ENCODE measurements at places on chromosomes 7 and 10.

- DNase-seq, result no peak
Observed at GRCh38 chr10:23493711-23494110, 54.8 kb downstream of the OTUD1 start.

DNA sequence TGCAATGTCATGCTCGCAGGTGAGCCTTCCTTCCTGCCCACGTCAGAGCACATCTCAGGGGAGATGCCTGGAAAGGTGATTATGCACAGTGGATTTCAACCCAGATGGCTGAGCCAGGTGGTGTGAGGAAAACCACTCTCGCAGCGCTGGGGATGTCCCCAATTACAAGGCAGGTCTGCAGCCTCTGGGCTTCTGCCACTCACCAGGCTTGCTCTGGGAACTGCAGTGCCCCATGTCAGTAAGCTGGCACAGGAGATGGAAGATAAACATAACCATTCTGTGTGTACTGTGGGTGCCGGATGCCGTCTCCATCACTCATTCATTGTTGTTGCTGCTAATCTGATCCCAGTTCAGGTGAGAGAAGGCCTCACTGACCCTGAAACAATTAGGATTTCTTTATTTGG lies 222.9 kb upstream of the PITRM1 start:
- DNase-seq, result no peak

DNA sequence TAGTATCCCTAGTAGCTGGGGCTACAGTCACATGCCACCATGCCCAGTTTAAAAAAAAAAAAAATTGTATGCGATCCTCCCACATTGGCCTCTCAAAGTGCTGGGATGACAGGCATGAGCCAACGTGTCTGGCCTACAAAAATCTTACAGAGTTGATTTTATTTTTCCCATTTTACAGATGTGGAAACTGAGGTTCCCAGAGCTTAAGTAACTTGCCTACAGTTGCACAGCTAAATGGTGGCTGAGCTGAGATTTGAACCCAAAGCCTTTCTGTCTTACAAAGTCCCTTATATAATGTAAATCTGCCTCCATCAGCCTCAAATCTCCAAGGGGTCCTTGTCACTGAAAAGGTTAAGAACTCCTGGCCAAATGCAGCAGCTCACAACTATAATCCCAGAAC lies 24.6 kb upstream of the LIMK1 start:
- no peak for DNase-seq

DNA sequence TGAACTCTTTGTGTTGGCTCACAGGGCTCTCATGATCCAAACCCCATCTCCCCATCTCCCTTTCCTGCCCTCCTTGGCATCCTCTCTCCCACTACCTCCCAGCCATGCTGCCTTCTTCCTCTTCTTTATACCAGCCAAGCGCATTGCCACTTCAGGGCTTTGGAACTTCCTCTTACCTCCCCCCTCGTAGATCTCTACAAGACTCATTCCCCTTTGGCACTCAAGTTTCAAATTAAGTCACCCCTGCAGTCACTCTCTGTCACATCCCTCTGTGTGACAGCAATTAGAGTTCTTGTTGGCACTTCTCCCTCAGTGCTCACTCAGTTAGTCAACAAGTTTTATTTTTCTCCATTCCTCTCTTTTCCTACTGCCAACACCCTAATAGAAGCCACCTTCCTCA lies 20.8 kb upstream of the NRP1 start:
- DNase-seq, result no peak

- DNase-seq, result no peak
Observed at GRCh38 chr10:28853195-28853594, 175.9 kb downstream of the BAMBI start.

DNA sequence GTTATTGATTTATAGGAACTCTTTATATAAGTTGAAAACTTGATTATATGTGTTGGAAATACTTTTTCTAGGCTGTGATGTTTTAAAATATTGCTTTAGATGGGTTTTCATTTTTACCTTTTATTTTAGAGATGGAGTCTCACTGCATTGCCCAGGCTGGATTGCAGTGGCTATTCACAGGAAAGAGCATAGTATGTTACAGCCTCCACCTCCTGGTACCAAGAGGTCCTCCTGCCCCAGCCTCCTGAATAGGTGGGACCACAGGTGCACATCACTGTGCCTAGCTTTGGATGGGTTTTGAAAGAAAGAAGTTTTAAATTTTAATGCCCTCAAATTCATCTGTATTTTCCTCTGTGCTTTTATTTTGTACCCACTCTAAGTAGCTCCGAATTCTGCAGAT lies 105.4 kb downstream of the TCF7L2 start:
- DNase-seq, result no peak

DNA sequence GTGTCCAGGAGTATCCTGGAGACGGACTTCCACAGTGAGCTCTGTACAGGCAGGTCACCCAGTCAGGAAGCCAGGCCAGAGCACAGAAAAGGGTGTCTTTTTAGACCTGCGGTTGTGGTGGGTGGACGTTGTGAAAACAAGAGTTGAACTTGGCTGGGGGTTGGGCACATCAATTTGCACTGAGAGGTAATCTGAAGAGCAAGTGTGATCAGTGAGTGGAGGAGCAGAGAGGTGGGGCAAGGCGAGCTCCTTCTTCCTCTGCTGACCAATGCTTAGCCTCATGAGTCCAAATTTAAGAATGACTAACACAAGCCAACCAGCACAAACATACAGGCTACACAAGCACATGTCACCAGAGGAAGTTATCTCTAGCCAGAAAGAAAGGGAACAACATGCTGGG lies 310.8 kb downstream of the TCERG1L start:
- no peak for DNase-seq

DNA sequence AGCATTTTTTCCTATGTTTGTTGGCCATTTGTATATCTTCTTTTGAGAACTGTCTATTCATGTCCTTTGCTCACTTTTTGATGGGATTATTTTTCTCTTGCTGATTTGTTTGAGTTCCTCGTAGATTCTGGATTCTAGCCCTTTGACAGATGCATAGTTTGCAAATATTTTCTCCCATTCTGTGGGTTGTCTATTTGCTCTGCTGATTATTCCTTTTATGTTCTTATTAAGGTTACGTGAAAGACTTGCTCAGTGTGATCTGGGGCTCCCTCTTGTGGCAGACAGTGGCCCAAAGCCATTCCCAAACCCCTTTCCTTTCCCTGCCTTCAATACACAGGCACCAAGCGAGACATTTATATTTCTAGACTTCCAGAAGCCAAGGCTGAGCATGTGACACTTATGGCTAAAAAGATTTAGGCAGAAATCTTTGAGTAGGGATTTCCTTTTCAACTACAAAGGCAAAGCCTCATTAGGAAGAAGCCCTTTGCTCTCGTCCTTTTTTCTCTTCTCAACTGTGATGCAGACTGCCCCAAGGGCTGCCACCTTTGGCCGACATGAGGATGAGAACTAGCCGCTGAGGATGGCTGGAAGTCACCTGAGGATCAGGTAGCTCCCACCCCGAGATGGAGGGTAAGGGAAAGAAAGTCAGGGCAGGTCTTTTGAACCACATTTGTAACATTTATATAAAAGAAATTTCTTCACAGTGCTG lies 23.6 kb downstream of the ST8SIA6 start:
- peak; percentile 80 for DNase-seq

DNA sequence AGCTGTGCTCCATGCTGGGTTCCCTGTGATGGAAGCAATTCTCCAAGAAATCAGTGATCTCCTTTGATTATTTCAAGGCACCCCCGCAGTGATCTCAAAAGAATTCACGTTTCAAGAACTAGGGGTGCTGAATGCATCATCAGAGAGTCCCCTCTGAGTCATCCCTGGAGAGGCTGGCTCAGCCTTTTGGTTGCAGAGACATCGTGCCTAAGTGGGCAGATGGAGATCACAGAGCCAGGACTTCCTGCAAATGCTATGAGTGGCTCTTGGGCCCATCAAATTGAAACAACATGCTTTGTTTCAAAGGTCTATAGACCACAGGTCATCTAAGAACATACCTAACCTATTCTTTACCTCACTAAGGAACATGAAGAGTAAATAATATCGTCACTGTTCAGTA lies 41.5 kb upstream of the PLEKHA1 start:
- no peak for DNase-seq

GRCh38 chr10:91700273-91700672 lies 67.4 kb upstream of the PPP1R3C start:
- DNase-seq, result no peak

GRCh38 chr10:5046410-5046809 lies 42.8 kb upstream of the AKR1C2 start:
- DNase-seq, result no peak

DNA sequence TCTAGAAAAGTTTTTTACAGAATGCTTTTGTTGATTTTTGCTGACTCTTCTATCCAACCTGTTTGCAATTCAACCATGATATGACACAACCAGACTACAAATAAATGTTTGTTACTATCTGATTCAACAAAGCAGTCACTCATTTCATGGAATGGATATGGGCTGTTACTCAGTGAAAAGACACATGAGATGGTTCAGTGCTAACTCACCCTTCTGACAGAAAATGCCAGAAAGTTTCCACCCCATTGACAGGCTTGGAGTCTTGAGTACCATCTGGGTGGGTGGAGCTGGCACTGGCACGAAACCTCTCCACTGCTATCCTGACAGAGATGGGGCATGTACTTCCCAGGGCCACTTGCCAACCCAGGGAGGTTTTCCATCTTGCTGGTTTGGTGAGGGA lies 39.5 kb downstream of the RBM28 start:
- DNase-seq, result no peak

- DNase-seq, result no peak
Observed at GRCh38 chr10:58637352-58637751, 124.7 kb downstream of the BICC1 start.

GRCh38 chr10:71083716-71083975 lies 128.7 kb upstream of the UNC5B start:
- DNase-seq, result no peak

- DNase-seq, result no peak
Observed at GRCh38 chr10:132259702-132260482, 47.9 kb downstream of the STK32C start.

DNA sequence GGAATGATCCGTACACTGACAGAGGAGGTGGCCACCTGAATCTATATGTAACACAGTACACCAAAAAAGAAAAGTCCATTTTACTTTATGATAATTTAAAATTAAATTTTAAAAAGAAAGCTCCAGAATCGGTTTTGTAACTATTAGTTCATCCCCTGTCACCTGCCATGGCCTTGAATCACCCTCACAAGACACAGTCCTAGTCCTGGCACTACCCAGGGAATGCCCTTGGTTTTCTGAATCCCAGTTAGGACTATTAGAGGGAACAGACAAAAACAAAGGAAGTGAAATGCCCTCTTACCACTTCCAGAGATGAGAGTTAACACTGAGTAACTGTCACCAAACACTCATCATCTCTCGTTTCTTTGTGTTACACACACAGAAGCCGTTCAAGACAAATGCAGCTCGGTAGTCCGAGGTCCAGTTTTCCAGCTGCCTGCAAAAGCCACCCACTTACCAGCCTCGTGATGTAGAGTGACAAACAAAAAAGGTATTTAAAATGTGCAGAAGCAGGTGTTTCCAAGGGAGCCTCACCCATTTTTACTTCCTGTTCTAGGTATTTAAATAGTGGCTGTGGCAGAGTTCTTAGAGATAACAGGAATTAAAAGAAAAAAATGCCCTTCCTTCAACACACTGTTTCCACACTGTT lies 6.1 kb downstream of the PTPRN2 start:
- DNase-seq, result no peak

- DNase-seq, result no peak
Observed at GRCh38 chr7:88888684-88889083, 93.1 kb upstream of the TEX47 start.

GRCh38 chr7:87231258-87231657 lies 11.7 kb upstream of the TMEM243 start:
- no peak for DNase-seq

GRCh38 chr10:8396675-8397074 lies 342.2 kb downstream of the GATA3 start:
- no peak for DNase-seq

DNA sequence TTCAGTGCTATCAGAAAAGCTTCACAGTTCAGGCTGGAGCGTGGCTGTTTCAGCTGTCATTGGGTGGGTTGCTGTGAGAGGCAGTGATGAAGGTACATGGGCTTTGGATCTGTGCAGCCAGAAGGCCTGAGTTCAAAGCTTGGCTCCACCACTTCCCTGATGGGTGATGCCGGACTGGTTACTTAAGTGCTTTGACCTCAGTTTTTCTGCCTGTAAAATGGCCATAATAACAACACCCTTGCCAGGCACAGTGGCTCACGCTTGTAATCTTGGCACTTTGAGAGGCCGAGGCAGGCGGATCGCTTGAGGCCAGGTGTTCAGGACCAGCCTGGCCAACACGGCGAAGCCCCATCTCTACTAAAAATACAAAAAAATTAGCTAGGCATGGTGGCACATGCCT lies 10.4 kb upstream of the IFT22 start:
- no peak for DNase-seq

DNA sequence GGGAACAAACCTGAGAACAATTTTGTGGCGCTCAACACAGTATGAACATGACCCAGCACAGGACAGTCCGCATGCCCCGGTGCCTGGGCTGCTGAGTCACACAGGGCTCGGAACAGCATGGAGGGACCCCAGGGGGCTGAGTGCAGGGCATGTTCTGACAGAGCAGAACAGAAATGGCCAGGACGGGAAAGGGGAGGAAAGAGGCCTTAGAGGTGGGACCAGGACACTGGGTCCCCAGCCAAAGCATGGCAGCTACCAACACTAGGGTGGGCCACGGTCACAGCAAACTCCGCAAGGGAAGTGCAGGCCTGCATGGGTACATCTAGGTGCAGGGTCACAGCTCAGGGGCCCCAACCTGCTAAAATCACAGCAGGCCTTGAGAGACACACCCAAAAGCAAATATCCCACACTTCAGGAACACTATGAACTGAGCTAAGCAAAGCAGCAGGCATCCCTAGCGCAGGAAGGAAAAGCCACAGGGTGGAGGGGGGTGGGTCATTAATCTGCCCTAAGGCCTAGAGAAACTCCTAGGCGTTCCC lies 5.6 kb downstream of the IMPDH1 start:
- DNase-seq, result no peak

- no peak for DNase-seq
Observed at GRCh38 chr7:2602406-2603043, 29.3 kb upstream of the TTYH3 start.

DNA sequence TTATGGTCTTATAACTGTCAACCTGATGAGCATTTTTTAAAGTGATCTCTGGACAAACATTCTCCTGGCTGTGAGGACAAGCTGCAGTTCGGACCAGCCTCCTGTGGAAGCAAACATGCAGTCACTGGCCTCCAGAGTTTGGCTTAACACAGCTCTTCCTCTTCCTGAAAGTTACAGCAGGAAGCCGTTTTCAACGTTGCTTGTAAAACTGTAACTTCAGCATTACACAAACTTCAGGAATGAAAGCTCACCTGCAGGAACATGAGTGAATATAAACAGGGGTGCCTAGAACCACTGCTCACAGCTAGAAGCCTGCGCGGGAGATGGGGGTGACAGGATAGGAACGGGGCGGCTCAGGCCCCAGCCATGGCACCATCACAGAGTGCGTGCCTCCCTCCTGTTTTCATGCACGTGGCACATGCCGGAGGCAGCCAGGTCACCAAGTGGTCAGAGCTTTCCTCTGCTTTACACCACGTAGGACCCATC lies 292.9 kb upstream of the PITRM1 start:
- no peak for DNase-seq

DNA sequence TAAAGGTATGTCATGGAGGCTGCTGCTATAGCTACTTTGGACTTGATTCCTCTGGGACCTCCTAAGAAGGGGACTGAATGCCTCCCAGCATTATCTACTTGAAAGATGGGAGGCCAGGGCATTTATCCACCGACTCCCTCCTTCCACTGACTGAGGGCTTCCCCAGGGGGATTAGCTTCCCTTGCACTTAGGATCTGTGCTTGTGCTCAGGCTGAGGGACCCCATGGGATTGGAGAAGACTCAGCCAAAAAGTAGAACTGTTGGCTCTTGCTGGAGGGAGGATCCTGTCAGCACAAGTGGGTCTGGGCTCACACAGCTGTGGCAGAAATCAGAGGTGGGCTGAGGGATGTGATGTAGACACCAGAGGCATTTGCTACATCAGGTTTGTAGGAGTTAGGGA lies 81.5 kb upstream of the SYPL1 start:
- no peak for DNase-seq
